ENCODE measurements at places on chromosomes 7 and 10. TPM values are rescaled to one million over a fixed set of nuclear protein-coding genes. Genes with fewer than 3 reads are reported as not detected.

DNA sequence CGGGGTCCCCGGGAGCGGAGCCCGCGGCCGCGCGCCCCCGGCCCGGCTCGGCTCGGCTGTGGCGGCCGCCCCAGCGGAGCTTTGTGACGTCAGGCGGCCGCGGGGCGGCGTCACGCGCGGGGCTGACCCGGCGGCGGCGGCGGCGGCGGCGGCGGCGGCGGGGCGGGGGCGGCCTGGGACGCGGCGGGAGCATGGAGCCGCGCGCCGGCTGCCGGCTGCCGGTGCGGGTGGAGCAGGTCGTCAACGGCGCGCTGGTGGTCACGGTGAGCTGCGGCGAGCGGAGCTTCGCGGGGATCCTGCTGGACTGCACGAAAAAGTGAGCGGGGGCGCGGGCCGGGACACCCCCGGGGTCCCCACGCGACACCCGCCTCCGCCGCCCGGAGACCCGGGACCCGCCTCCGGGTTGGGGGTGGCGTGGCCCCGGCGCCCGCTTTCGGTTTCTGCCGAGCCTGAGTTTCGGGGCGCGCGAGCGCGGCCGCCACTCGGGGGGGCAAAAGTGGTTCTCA is at the start of gene PWWP2B:
PWWP2B (plus strand) TSS at position 165 of the 506 bp plus-strand sequence; CDS start at position 192, 27 bp downstream.
- DNase-seq: no peak

ADCY1 gene
- 0.35 TPM for total RNA-seq

GRCh38 chr7:8365499-8366110 is 67.8 kb upstream of the NXPH1 start:
- DNase-seq: no peak

DNA sequence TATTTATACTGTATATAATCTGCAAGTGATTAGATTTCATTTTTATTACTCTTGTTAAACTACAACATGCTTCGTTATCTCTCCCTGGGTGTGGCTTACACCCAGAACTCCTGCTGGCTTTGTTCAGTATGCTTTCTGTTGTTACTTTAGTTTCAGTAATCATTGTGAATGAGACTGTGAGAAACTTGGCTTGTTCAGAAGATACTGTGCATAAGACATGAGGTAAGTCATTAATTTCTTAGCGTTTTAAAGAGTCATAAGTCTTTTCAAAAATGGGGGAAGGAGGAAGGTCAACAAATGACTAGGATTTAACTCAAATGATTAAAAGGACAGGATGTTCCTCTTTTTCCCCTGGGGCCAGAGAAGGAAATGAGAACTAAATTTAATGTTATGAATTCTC is 11.6 kb upstream of the ADD3 start:
- DNase-seq: no peak

DNA sequence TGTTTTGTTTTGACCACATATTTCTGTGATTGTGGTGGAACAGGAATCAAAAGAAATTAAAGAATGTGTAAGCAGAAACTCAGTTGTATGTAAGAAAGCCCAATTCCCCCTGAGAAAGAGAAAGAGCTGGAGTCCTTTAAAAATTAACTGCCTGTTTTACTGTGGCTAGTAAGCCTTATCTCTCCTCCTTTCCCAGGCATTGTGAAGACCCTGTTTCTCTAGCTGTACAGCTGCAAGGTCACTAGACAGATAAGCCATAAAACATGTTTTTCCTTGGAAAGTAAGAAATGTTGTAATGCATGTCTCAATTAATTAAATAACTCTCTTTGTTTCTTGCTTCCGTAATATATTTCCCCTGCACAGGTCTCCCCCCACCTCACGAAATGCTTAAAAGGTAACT is 53.5 kb downstream of the OR13A1 start:
- DNase-seq: no peak

GRCh38 chr7:68573271-68574005 is 1024.8 kb upstream of the AUTS2 start:
- no peak for DNase-seq

GRCh38 chr10:10526846-10527245 is 490.8 kb upstream of the CELF2 start:
- no peak for DNase-seq

GRCh38 chr10:21069929-21070700 is 173.0 kb upstream of the NEBL start:
- DNase-seq: no peak

DNA sequence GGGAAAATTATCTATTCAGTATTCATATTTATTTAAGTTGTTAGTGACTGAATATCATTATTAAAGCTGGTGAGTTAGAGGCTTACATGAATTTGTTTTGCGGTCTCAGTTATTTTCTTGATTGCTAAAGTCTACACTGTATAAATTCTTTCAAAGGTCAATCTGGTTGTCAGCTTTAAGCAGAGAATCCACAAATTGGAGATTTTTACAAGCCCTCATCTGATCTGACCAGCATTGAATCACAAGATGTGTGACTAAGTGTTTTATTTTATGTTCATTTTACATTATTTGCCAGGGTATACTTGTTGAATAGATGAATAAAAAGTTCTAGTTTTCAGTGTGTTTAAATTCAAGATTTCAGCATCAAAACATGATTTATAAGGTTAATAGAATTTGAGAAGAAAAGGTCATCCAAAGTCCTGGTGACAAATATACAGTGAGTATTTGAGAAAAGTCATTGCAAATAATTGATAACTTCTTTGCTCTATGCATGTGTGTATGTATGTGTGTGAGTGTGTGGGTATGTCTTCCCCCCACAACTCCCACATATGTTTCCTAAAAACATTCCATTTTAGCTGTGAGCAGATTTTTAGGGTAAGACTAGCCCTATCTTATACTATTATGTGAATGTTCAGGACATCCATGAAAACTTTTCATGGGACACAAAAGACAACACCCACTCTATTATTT is 4.4 kb downstream of the SEMA3A start:
- DNase-seq: no peak

GRCh38 chr7:135959646-135960363 is 17.4 kb downstream of the MTPN start:
- no peak for DNase-seq

DNA sequence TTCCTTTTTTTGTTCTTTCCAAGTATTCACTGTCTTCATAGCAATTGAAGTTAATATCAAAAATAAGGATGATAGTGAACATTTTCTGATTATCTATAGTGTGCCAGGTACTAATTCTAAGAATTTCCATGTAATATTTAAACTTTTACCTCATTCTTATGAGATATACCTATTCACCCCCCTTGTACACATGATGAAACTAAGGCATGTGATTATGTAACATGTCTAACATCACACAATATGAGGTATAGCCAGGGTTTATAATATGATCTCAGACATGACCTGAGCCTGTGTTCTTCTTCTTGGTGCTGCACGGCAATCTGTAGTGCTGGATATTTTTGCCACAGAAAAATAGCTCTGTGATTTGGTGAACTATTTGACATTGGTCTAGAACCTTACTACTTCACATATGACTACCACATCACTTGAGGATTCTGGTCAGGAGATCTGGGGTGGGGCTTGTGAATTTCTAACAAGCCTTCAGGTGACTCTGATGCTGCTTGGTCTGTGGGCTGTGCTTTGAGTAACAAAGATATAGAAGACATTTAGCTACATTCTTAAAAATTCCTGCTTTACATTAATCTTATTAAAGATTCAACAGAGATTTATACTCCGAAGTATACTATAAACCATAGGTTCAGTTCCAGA is 79.1 kb downstream of the TRIM24 start:
- DNase-seq: no peak

LRMDA gene
- 25.7 TPM for total RNA-seq

PARP12 gene
- 53.9 TPM for total RNA-seq

- DNase-seq: no peak
Observed at GRCh38 chr7:106864298-106865081, 592 bp upstream of the PIK3CG start.
